Effector memory CD4-positive, alpha-beta T cell (primary cell): ENCODE measurements at places on chromosomes 11 and 22.

DNA sequence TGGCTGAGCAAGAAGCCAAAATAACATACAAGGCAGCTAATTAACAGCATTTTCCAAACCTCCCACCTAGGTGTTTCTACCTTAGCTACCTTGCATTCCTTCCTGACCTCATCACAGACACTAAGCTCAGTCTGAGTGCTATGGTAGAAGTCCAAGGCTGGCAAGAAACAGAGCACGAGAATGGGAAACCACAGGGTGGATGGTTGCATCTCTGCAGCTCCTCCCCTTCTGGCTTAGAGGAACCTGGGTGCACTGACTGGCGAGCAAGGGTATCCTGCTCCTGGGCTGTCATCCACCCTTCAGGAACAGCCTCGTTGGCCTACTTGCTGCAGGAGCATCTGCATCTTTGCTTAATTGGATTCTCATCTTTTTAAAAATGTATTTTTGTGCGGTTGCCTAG, 73.1 kb upstream of the KIRREL3 start:
- no peak overlapping the region for H3K27ac ChIP-seq
- H3K4me3 ChIP-seq, result no peak overlapping the region
- no peaks in the 10 kb centered on the region for H3K27me3 ChIP-seq
- H3K4me1 ChIP-seq, result no peaks in the 10 kb centered on the region
- DNase-seq, result no peak
- no peaks in the 10 kb centered on the region for H3K36me3 ChIP-seq

DNA sequence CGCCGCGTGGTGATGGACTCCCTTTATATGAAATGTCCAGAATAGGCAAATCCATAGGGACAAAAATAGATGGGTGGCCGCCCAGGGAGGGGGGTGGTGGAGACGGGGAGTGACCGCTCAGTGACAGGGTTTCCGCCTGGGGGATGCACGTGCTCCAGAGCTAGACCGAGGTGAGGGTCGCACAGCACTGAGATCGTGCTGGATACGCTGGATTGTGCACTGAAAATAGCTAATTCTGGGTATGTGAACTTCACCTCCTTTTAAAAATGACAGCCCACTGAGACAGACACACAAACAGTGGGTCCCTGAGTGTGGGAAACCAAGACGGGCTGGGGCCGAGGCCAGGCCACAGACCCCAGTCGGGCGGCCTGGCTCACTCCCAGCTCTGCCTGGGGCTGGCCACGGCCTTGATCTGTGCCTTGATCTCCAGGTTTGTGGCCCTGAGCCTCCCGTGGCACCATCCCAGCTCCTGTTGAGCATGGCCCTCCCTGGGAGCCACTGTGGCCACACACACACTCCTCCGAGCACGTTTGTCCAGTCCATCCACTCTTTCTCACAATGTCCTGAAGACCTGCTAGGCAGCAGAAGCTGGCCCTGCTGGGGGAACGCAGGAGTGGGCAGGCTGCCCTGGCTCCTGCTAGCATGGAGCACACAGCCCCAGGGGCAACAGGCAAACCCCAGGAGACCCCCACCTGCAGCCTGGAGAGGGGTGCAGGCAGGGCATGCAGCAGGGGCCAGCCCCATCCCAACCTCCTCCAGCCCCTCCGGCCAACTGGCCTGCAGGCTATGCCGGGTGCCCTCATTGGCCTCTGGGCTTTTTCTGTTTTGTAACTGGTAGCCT, 41.0 kb upstream of the TH start:
- no peak overlapping the region for H3K27ac ChIP-seq
- H3K4me3 ChIP-seq, result no peak overlapping the region
- DNase-seq, result no peak
- no peaks in the 10 kb centered on the region for H3K36me3 ChIP-seq

DNA sequence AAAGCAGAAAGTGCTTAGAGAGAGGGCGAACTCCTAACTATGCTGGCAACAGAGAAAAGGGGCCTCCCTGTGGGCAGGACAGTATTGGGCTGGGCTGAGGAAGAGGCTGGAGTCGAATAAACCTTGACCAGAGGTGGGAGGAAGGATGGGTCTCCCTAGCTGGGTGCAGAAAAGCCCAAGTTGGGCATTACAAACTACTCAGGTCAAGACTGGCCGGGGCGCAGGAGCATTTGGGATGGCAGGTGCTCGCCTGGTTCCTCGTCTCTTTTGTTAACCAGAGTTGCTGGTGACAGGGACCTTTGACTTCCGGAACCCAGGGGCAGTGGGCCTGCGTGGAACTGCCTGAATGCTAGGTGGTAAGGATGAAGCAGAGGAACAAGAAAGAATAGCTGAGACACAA, 80.3 kb upstream of the SHISAL1 start:
- no peaks in the 10 kb centered on the region for H3K36me3 ChIP-seq
- H3K4me3 ChIP-seq, result no peak overlapping the region
- H3K4me1 ChIP-seq, result no peaks in the 10 kb centered on the region
- no peaks in the 10 kb centered on the region for H3K27me3 ChIP-seq
- no peak for DNase-seq
- no peak overlapping the region for H3K27ac ChIP-seq

- peak overlapping the region; percentile 51 for H3K4me3 ChIP-seq
- peak overlapping the region; percentile 78 for H3K27ac ChIP-seq
- peaks cover 32% of the 10 kb centered on the region for H3K4me1 ChIP-seq
- H3K36me3 ChIP-seq, result no peaks in the 10 kb centered on the region
These were observed 562 bp downstream of the ZBED4 start for GRCh38 chr22:49853981-49854831.

GRCh38 chr11:2293984-2294925, 7.5 kb downstream of the C11orf21 start:
- no peak overlapping the region for H3K4me3 ChIP-seq
- no peaks in the 10 kb centered on the region for H3K27me3 ChIP-seq
- peaks cover 3% of the 10 kb centered on the region for H3K4me1 ChIP-seq
- no peak for DNase-seq
- H3K27ac ChIP-seq, result peak overlapping the region; percentile 3

DNA sequence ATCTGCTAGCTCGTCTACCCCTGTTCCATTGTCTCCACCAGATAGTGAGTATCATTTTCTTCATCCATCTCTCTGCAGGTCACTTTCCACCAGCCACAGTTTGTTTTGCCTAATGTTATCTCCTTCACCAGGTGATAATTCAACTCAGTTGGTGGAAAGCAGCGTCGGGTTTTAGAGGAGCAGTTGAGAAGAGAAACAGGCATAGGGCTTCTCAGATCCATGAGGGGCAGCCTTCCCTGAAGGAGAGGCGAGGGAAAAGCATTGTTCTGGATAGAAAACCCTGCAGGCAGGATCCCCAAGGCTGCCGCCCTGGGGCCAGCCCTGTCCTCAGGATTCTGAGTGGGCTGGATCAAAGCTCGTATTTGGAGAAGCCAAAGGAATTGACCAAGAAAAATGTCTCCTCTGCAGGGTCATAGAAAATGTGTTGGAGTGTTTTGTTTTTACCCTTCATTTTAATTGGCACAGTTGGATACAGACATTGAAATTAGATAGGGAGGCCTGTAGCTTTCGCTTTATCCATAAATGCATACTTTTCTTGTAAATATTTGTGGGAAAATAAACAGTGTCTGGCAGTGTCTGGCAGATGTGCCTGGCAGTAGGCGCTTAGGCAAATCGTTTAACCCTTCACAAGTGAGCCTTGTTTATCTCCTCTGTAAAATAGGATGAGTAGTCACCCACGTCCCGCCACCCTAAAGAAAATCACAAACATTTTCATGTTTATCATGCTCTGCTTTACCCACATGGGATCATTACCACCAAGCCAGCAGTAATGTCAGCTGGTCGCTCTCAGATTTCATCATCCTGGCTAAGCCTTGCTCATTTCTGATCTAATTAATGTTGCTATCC, 73.4 kb upstream of the TTC12 start:
- H3K4me1 ChIP-seq, result no peaks in the 10 kb centered on the region
- H3K4me3 ChIP-seq, result no peak overlapping the region
- DNase-seq, result no peak

DNA sequence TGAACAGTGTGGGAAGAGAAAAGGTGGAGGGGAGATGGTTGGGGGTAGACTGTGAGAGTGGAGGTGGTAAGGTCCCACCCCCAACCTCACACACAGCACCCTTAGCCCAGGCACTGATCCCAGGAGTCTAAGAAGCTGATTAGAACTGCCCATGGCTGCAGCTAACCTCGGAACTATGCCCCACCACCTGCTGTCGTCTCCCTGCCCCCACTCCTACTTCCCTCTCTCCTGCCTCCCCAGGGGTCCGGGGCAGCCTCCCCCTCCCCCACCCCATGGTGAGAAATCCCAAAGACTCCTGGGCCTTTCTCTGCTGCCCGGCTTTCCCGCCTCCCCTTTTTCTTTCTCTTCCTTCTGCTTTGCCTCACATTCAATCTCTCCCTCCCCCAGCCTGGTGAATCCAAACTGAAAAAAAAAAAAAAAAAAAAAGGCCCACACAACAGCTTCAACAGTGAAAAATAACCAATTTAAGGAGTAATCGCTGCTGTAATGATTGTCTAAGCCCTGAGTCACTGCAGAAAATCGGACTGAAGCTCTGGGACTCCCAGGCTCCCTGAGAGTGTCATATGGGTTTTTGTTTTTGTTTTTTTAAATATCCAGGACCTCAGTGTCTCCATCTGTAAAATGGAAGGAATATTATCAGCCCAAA, 9.6 kb upstream of the TP53I11 start:
- no peak overlapping the region for H3K4me3 ChIP-seq
- no peaks in the 10 kb centered on the region for H3K4me1 ChIP-seq
- H3K27ac ChIP-seq, result no peak overlapping the region
- no peak for DNase-seq
- H3K27me3 ChIP-seq, result no peaks in the 10 kb centered on the region

- no peak for DNase-seq
- peaks cover 28% of the 10 kb centered on the region for H3K36me3 ChIP-seq
- no peaks in the 10 kb centered on the region for H3K27me3 ChIP-seq
- no peaks in the 10 kb centered on the region for H3K4me1 ChIP-seq
- no peak overlapping the region for H3K4me3 ChIP-seq
- H3K27ac ChIP-seq, result no peak overlapping the region
These were observed 10.2 kb upstream of the ST3GAL4 start for GRCh38 chr11:126345283-126345682.

DNA sequence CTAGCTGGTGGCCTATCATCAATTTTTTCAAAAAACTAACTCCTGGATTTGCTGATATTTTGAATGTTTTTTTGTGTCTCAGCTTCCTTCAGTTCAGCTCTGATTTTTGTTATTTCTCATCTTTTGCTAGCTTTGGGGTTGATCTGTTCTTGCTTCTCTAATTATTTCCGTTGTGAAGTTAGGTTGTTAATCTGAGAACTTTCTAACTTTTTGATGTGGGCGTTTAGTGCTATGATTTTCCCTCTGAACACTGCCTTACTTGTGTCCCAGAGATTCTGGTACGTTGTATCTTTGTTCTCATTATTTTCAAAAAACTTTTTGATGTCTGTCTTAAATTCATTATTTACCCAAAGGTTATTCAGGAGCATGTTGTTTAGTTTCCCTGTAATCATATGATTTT, 19.1 kb downstream of the NARS2 start:
- no peaks in the 10 kb centered on the region for H3K4me1 ChIP-seq
- no peak overlapping the region for H3K4me3 ChIP-seq
- H3K27me3 ChIP-seq, result no peaks in the 10 kb centered on the region
- no peak for DNase-seq

GRCh38 chr22:26364066-26365015, 64.7 kb upstream of the ASPHD2 start:
- no peak for DNase-seq
- H3K4me1 ChIP-seq, result peaks cover 3% of the 10 kb centered on the region
- H3K27me3 ChIP-seq, result peaks cover 5% of the 10 kb centered on the region
- H3K36me3 ChIP-seq, result no peaks in the 10 kb centered on the region

- H3K27me3 ChIP-seq, result no peaks in the 10 kb centered on the region
- no peaks in the 10 kb centered on the region for H3K36me3 ChIP-seq
- H3K27ac ChIP-seq, result no peak overlapping the region
- no peaks in the 10 kb centered on the region for H3K4me1 ChIP-seq
- H3K4me3 ChIP-seq, result no peak overlapping the region
These were observed 9.3 kb upstream of the ACAT1 start for GRCh38 chr11:108112057-108112456.

- H3K27me3 ChIP-seq, result peaks cover 3% of the 10 kb centered on the region
- H3K4me3 ChIP-seq, result no peak overlapping the region
- H3K4me1 ChIP-seq, result no peaks in the 10 kb centered on the region
- DNase-seq, result no peak
These were observed 58.6 kb upstream of the EIF3D start for GRCh38 chr22:36587289-36588154.

- peak overlapping the region; percentile 66 for H3K4me3 ChIP-seq
- peak overlapping the region; percentile 95 for H3K27ac ChIP-seq
- peaks cover 26% of the 10 kb centered on the region for H3K4me1 ChIP-seq
- H3K27me3 ChIP-seq, result no peaks in the 10 kb centered on the region
These were observed 128 bp downstream of the TAF10 start for GRCh38 chr11:6611963-6612212.

GRCh38 chr22:27988704-27989103, 69.6 kb upstream of the PITPNB start:
- no peak overlapping the region for H3K27ac ChIP-seq
- no peak overlapping the region for H3K4me3 ChIP-seq
- H3K4me1 ChIP-seq, result no peaks in the 10 kb centered on the region
- no peaks in the 10 kb centered on the region for H3K36me3 ChIP-seq
- H3K27me3 ChIP-seq, result no peaks in the 10 kb centered on the region

DNA sequence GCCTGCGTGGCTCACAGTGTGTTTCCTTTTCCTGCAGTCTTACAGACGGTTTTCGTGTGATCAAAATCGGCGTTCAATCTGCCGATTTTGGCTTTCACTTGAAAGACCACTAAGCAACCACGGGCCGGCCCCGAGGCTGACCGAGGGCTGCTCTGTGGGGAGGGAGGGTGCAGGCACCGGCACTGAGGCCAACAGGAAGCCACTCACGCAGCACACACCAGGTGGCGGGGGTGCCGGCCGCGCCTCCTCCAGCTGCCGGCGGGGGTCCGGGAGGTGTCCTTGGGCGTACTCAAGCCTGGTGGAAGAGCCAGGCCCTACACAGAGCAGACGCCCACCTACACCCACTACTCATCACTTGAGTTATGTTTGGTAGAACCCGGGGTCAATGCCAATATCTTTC, 14.3 kb downstream of the TOLLIP start:
- H3K4me3 ChIP-seq, result no peak overlapping the region
- no peaks in the 10 kb centered on the region for H3K4me1 ChIP-seq
- no peak for DNase-seq
- peaks cover 36% of the 10 kb centered on the region for H3K36me3 ChIP-seq

DNA sequence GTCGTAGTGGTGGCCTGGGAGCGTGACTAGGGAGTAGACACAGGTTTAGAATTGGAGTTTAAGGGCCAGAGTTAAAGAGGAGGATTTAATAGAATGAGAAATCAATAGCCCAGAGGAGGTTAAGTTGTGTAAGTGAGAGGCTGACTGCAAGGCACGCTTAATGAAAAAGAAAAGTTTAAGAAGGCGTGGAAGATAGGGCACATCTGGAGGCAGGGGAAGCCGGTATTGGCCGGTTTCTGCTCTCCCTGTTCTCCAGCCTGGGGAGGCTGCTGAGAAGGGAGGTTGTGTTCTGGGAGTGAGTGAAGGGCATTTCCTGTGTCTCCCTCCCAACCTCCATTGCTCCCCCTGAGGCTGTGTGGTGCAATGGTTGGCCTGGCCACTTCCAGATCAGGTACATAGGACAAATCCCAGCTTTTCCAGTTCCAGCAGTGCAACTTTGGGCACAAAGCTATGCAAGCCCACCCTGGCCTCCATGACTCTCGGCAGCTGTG, 6.3 kb downstream of the GRIK4 start:
- H3K36me3 ChIP-seq, result no peaks in the 10 kb centered on the region
- no peak overlapping the region for H3K4me3 ChIP-seq
- H3K27me3 ChIP-seq, result peaks cover 8% of the 10 kb centered on the region
- H3K27ac ChIP-seq, result no peak overlapping the region
